Motor neuron (in vitro differentiated cells): ENCODE measurements at places on chromosomes 2 and 18.
A peak's percentile ranks its signal among the peaks of the same experiment; 100 is the strongest.

DNA sequence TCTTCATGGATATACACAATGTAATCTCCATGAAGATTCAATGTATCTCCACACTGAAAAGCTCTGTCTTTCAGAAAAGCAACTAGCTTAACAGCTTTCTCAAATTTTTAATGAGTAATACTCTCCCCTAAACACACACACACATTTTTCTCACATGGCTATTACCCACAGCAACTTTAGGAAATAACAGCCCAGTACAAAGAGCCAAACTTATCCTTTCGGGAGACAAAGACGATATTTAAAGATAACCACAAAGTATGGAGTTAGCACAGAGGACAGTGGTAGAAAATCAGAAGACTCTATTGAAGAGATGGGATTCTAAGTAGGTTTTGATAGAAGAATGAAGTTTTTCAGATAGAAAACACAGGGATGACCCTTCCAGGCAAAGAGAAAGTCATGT is 394.9 kb upstream of the TRIB2 start:
- no peak for ATAC-seq

- ATAC-seq = no peak
These were observed 89.4 kb upstream of the EML6 start for GRCh38 chr2:54634021-54634420.

DNA sequence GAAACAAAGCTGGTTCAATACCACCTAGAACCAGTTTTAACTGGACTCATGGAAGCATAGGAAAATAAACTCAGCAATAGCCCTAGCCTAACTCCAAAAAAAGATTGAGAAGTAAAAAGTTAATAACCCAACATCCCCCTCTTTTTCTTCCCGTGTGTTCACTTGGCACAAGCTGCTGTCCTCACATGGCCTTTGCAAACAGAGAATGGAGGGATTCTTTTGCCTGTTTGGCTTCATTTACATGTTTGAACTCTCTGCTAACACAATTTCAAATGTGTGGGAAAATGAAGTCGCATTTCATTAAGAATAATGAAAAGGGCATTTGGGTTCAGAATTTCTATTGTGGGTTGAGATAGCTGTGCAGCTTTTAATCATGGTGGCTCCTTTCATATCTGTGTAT is 589.2 kb upstream of the LRRTM1 start:
- no peak for ATAC-seq

DNA sequence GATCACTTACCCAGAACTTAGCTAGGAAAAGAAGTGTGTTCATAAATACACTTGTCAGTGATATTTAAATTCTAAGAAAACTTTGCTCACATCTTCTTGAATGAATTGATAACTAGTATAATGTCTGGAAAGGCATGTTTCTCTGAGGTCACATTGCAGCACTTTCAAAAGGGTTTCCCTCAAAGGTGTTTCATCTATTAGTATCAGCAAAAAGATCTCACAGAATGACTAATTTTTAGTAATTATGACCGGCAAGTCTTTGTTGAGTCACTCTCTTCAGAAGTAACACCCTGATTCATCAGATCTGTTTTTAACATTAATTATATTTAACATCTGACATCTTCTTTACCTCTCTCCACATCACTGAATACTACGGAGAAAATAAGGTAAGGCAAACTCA is 222.3 kb downstream of the IKZF2 start:
- ATAC-seq = peak; percentile 39

GRCh38 chr2:66189553-66189952 is 245.4 kb upstream of the MEIS1 start:
- peak; percentile 95 for ATAC-seq

DNA sequence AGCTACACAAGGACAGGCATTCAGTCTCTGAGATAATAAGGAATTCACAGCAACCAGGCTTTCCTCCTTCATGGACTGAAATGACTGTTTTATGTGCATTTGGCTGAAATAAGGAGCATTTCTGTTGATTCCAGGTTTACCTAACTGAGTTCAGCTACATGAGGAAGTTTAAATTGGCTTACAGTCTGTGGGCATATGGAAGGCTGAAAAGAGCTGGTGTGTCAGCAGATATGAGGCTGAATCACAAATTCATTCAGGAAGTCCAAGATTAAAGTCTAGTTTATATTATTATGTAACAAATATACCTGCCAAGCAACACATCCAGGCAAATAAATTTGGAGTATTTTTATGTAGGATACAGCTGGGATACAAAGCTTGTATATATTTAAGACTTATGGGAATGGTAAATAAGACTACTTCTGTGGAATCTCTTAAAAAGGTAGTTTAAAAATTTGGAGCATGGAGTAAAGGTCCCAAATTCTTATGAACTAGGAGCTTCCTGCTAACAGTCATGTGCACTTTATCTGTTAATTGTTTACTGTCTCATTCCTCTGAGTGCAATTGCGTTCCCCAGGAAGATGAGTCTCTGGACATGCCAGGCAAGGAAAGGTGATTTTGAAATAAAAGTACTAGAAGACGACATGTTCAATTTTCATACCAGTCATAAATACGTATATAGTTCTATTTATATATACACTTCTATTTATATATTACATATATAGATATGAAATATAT is 53.0 kb downstream of the ZC3H8 start:
- ATAC-seq = no peak

DNA sequence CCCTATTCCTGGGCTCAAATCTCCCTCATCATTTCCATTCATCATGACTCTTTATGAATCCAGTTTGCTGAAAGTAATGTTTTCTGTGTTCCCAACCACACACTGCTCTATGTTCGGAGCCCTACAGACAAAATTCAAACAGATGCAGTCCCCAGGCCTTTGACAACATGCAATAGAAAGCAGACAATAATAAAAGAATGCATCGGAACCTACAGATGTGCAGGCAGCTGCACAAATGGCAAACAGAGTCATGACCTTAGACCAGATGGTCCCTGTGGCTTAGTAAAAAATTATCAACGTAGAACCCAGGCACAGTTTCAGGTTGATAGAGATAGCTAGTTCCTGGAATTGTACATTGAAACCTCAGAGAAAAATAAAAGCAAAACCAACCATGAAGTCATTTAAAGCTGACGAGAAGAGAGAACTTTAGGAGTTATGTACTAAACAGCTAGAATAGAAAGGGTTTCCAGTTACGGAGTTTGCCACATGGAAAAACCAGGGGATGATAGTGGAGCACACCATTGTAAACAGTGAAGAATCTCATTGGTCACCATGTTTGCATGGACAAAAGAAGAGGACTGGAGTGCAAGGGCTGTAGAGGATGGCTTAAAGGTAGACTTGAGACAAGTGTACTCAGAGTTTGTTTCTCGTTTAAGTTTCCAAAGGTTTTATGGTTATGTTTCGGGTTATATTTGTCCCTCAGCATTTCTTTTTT is 23.2 kb upstream of the ACVR1 start:
- ATAC-seq = no peak

DNA sequence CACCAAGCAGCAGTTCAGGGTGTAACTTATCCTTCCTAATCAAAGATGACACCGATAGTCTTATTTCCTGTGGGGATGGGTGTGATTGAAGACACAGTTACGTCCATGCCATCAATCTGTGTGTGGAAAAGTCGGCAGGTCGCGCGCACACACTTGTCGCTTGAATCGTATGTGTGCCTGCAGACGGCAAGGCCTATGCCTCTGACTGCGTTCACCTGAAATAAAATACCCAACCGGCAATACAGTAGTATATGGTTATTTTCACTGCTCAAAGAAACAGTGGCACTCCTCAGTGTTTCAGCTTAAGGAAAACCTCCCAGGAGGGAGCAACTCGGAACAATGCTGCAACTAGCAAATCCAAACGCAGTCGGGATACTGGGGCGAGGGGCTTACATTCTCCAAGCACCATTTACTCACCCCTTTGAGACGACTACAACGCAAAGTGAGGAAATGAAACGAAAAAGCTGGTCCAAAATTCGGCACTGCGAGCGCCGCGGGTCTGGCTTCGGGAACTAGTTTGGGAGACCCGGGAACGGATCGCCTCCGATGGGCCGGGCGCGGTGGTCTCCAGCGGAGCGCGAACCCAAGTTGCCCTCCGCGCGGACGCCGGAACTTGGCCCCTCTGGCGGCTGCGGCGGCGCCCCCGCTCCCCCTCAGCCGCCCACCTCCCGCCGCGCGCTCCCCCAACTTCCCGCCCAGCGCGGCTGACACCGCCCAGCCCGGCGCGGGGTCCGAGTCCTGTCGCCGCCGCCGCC is 675 bp downstream of the PRKD3 start:
- peak; percentile 49 for ATAC-seq

DNA sequence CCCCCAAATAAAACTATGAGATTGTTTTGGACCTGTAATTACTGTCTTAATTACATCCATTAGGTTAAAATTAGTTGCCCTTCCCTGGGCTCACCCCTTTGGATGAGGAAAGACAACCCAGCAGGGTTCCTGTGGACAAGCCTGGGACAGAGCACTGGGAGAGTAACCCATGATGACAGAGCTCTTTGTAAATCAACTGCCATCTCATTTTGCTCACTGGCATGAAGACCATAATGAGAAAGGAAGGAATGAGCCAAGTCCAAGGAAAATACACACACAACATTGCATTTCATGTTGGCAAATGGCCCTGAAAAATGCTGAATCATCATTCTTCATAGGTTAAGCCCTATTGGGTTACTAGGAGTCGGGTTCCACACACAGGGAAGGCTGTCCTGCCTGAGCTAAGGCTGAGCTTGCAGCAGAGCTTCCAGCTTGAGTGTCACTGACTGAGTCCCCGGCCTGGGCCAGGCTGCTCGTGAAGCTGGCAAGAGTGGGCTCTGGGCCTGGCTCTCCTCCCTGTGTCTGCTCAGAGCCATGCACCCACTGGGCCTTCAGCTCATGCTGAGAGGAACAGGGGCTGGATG is 94.1 kb upstream of the ACAA2 start:
- peak; percentile 94 for ATAC-seq
